ENCODE measurements at places on chromosomes 12 and 14.

DNA sequence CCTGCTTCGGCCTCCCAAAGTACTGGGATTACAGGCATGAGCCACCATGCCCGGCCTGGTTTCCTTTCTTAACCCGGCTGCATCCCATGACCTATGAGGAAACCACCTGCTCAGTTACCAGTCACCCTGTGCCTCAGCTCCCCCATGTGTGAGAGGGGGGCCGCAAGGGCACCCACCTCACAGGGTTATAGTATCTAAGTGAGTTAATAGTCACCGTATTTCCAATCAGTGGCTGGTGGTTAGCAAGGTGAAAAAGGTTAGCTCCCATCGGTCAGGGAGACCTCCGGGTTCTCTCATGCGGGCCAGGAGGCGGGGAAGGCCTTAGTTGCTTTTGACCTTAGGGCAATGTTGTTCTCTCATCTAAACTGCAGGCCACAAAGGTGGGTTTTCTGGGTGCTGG, 6.7 kb downstream of the LRP1 start:
- no peak for DNase-seq

DNA sequence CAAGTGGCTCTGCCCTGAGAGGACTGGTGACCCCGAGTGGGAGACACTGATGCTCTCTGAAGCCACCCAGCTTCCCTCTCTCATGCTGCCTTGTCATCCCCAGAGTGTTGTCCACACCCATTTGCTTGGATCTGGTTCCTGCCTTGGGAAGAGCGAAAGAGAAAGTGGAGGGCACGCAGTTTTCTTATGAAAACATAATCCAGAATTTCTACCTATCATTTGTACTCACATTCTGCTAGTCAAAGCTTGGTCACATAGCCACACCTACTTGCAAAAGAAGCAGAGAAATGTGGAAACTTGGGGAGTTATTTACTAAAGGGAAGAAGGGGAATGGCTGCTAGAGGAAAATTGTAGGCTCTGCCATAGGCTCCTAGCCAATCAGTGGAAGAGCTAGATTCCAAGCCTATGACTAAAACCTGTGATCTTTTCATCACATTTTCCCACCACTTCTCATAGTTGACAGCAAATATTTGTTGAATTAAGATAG, 326.3 kb downstream of the ZFP36L1 start:
- DNase-seq = no peak

- DNase-seq = no peak
Measured at GRCh38 chr14:102421411-102422057, 58.8 kb downstream of the TECPR2 start.

GRCh38 chr12:67426067-67426466, 156.9 kb downstream of the CAND1 start:
- DNase-seq = no peak

GRCh38 chr12:23906329-23906728, 43.1 kb downstream of the SOX5 start:
- no peak for DNase-seq

GRCh38 chr12:54431911-54432814, 13.1 kb upstream of the ITGA5 start:
- no peak for DNase-seq

DNA sequence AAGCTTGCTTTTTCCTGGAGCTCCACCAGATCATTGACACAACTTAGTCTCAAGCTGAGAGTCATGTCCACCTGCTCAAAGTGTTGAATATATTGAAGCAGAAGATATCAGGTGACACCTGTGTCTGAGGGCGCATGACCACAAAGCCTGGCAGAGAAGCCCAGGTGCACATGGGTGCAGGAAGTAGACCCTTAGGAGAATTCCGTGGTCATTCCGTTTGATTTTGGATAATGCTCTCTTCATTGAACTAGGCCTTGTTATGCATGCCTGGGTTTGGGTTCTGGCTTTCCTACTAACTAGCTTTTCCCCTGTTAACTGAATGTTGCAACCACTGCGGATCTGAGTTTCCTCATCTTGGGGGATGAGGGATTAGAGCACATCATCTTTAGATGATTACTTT, 7.1 kb downstream of the ARHGDIB start:
- DNase-seq = peak; percentile 13
